WTC11 (cell line): ENCODE measurements at places on chromosomes 13 and 19.
A peak's percentile ranks its signal among the peaks of the same experiment; 100 is the strongest.

GRCh38 chr19:43768273-43769050, 12.3 kb downstream of the KCNN4 start:
- no peak for DNase-seq

DNA sequence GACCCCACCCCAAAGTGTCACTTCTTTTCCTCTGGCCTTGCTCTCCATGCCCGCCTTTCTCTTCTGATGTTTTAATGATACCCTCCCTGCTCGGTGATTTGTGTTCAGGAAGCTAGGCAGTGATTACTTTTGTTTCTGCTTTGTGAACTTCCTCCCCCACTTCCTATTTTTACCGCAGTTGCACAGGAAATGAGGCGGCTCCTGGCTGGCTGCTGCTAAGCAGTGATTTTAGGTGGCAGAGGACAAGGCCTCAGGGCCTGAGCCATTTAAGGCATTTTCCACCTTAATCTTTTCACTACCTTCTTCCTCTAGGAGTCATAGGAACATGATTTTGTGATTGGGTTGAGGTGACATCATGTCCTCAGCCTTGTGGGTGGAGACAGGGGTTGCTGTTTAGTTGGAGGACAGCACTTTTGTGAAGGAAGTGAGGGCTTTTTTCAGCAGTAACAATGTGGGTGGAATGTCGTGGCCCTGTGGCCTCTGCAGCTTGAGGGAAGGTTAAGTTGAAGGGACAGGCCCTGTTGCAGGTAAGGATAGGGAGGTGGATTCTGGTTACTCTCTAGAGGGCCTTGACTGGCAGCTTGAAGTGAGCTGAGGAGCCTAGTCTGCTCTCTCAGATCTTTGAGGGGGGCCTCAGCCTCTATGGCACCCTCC, 15.7 kb downstream of the GARRE1 start:
- DNase-seq = no peak

DNA sequence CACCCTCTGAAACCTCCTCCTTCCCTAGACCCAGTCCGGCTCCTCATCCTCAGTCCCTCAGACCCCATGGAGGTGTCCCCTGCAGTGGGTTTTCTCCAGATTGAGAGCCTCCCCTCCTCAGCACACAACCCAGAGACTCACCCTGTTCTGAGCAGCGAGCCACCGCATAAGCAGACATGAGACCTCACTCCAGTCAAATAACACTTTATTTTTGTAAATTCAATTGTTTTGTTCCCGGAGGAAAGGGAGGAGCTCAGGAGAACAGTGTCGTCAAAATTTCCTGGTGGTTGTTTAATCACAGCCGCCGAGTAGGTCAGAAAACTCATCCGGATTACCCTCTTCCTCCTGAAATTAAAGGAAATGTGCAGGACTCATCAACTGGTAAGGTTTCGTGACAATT, 57.5 kb downstream of the ERICH4 start:
- no peak for DNase-seq

- DNase-seq = no peak
Measured at GRCh38 chr19:15640294-15640903, at the start of gene CYP4F3. Gene CYP4F3 (plus strand): TSS chr19:15640897. CDS start chr19:15641416, 519 bp downstream.

GRCh38 chr13:44718467-44718866, 142.3 kb upstream of the TSC22D1 start:
- no peak for DNase-seq

DNA sequence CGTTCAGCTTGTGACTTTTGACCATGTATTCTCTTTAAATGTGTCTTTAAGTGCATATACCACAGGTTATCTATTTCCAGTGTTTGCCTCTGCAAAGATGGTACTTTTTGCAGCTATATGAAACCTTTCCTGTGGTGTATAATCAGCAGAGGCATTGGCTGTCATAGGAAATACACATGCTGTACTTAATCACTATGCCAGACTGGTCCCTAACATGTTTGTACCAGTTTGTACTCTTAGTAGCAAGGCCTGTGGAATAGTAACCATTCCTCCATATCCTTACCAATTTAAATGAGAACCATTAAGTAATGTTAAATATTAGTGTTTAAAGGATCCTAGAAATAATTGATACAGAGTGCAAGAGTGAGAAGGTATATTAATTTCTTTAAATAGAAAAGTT, 69.8 kb downstream of the CDK8 start:
- no peak for DNase-seq

DNA sequence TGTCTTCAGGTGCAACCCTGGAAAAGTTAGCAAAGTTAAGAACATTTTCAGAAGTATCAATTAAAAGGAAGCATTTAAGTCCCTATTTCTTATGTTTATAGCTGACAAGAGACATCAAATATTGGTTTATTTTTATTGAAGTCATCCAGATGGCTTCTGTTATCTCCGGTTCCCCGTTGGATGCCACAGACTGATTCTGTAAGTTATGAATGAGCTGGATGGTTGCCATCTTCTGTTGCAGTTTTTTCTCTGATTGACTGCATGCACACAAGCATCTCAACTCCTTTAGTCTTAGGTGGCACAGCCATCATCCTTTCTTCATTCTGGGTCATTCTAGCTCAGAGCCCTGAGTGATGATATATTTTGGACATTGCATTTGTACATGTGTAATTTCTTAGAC, 10.6 kb upstream of the OXGR1 start:
- DNase-seq = no peak

DNA sequence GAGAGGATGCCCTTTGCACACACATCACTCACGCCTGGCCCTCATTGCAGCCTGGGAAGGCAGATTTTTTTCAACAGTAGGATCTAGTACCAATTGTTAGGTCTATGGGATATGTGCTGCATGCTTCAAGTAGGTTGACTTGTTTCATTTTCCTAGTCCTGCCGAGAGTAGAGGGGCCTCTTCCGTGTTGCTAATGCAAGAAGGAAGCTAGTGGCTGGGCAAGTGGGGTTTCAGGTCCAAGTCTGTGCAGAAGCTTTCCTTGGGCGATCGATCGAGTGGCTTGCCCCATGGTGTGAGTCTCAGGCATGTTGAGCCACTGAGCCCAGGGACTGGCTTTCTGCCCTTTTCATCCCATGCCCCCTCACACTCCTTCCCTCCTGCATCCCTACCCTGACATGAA, 13.7 kb downstream of the ILF3 start:
- DNase-seq = no peak

GRCh38 chr19:960601-960938, 23.6 kb upstream of the WDR18 start:
- DNase-seq = no peak

- peak; percentile 22 for DNase-seq
Measured at GRCh38 chr13:46866150-46866549, 30.7 kb downstream of the HTR2A start.

GRCh38 chr13:40401911-40402776, 264.3 kb downstream of the FOXO1 start:
- DNase-seq = no peak

DNA sequence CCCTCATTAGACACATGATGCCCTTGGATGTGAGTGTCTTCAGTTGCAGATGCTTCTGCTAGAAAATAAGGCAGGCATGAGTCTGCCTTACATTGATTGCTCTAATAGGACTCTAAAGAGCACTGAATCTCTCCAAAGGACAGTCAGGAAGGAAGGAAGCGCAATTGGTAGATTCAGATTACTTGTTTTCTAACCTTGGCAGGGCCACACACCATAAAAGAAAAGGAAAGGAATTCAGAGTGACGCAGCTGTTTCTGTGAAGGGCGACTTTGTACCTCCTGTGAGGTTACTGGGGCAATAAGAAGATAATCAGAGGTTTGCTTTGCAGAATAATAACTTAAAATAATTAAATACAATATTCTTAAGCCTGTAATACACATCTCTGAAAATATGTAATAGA, 48.0 kb downstream of the FRY start:
- DNase-seq = no peak

DNA sequence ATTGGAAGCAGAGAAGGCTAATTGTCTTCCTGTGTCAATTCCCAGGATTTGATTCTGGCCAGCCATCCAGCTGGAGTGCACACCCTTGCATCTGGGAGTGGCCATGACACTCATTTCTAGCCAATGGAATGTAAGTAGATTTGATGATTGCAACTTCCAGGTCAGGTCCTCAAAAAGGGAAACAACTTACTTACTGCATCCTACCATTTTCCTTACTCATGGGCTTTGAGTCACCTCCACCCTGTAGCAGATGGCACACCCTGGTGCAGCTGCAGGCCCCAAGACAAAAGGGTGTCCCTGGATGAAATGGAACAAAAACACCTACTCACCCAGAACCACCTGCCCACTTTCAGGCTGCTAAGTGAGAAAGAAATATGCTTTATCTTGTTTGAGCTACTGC, 27.3 kb upstream of the MPHOSPH8 start:
- no peak for DNase-seq

DNA sequence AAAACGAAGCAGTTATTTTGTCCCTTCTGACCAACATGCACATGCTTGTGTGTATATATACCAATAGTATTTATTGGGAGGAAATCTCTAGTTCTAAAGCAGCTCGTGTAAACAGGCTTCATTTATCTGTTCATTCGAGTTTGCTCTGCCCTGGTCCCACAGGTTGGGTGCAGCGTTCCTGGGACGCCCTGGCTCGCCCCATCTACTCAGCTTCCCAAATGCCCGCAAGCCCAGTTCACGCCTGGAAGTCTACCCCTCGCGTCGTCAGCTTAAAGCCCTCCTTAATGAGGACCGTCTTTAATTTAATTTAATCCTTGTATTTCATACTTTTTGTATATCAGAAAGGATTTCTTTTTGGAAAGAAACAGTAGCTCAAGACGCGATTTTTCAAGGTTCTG, 604 bp downstream of the THSD1 start:
- DNase-seq = peak; percentile 23

- no peak for DNase-seq
Measured at GRCh38 chr13:47610687-47611086, 390.4 kb downstream of the SUCLA2 start.

DNA sequence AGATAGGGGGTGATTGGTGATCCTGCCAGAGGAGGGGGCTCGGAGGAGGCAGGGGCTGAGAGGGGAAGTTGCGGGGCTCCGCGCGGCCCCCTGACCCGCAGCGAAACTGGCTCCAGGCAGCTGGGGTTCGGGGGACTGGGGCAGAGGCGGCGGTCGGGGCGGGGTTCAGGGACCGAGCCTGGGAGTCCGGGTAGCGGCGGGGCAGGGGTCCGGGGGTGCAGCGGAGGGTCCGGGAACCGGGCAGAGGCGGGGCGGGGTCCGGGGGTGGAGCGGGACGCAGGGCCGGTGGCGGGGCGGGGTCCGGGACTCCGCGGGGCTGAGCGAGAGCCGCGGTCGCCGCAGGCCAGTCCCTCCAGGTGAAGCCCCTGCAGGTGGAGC, 1.2 kb downstream of the MADCAM1 start:
- no peak for DNase-seq

- DNase-seq = no peak
Measured at GRCh38 chr19:32053861-32054260, 291.5 kb upstream of the ZNF507 start.

DNA sequence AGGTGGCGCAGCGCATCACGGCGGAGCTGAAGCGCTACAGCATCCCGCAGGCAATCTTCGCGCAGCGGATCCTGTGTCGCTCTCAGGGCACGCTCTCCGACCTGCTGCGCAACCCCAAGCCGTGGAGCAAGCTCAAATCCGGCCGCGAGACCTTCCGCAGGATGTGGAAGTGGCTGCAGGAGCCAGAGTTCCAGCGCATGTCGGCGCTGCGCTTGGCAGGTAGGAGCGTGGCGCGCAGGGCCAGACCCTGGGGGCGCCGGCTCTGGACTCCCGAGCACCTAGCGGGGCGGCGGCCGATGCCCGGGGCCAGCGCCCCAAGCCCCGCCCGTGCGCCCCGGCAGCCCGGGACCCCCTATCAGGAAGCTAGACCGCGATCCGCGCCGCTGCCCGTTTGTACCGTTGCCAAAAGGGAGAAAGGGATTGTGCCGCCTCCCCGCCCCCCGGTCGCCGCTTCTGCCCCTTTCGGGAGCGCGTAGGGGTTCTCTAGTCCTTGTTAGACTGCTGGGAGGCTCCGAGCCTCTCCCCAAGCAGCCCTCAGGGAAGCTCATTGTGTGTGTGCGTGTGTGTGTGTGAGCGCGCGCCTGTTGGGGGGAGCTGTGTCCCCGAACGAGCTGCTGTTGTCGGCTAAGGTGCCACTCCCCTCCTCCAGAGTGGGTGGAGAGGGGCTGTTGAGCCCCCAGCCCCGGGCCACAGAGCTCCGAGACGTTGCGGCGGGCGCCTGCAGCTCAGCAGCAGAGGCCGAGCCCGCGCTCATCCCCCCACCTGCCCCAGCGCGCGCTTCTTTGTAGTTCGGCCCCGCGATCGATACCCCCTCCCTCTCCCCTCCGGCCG, 1.5 kb downstream of the ONECUT3 start:
- DNase-seq = no peak

DNA sequence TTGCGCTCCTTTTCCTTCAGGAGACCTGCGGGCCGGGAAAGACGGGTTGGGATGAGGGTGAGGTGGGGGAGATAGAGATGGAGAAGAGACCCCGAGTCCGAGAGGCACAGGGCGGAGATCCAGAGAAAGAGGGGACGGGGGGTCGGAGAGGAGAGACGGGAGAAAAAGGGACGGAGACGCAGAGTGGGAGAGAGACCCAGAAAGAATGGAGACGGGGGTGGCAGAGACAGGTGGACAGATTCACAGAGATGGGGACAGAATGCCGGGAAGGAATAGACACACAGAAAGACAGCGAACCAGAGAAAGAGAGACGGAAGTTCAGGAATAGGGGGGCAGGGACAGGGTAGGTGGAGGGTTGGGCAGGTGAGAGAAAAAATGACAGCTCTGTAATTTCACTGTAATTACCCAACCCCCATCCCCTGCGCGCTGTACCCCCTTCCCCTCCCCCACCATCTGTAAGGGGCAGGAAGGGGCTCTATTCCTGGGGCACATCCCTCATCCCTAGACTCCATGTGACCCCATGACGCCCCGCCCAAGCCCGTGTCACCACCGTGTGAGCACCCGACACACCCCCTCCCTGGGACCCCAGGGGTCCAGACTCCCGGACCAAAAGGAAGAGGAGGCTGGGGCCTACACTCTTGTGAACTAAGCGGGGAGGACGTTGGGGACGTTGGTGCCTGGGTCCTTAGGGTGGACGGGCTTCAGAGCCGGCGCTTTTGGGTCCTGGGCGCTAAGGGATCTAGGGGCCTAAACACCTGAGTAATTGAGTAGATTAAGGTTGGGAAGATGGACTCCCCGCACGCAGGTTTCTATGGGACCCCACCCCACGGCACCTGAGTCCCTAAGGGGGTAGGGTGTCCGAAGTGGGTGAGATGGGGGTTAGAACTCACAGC, 967 bp downstream of the DBP start:
- DNase-seq = no peak

DNA sequence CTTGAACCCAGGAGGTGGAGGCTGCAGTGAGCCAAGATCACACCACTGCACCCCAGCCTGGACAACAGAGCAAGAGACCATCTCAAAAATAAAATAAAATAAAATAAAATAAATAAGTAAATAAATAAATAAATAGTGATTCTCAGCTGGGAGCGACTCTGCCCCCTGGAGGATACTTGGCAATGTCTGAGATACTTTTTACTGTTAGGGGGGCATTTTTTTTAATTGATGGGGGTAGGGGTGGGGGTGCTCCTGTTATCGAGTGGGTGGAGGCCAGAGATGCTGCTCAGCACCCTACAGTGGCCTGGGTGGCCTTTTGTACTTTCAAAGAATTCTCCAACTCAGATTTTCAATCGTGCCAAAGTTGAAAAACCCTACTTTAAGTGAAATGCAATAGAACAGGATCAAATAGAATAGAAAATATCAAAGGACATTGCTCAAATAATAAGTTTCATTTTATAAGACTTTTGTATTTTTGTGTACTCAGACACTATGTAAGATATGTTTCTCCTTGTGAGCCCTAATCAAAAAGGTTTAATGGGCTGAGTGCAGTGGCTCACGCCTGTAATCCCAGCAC, 7.1 kb upstream of the CLPP start:
- DNase-seq = no peak

GRCh38 chr19:48854103-48854502, 14.3 kb downstream of the PLEKHA4 start:
- DNase-seq = no peak

GRCh38 chr13:36339600-36340155, 6.5 kb downstream of the SPART start:
- no peak for DNase-seq
